ENCODE measurements at places on chromosomes 3 and 15.

- no peak for DNase-seq
Measured at GRCh38 chr3:147816752-147817151, 407.6 kb downstream of the ZIC1 start.

DNA sequence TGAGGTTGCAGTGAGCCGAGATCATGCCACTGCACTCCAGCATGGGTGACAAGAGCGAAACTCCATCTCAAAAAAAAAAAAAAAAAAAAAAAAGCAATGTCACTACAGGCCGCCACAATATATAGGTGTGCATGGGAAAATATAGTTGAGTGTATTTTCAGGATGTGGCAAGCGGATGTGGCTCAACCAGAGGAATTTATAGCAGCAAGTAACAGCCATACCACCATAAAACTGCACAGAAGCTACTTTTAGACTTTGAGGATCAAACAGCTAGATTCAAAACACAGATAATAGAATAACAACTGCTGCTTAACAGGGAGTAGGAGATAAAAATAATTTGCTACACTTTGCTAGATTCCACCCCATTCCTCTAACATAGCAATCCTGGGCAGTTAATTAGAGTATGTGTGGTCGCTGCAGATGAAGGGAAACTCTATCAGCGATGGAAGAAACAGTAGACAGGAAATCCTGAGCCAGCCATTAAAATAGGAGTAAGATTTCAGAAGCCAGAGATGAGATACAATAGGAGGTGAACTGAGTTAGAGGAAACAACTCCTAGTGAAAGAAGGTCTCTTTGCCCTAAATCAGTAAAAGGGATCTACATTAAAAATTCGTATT lies 318.7 kb upstream of the STT3B start:
- DNase-seq: no peak

GRCh38 chr3:99167071-99167470 lies 265.6 kb upstream of the DCBLD2 start:
- no peak for DNase-seq

DNA sequence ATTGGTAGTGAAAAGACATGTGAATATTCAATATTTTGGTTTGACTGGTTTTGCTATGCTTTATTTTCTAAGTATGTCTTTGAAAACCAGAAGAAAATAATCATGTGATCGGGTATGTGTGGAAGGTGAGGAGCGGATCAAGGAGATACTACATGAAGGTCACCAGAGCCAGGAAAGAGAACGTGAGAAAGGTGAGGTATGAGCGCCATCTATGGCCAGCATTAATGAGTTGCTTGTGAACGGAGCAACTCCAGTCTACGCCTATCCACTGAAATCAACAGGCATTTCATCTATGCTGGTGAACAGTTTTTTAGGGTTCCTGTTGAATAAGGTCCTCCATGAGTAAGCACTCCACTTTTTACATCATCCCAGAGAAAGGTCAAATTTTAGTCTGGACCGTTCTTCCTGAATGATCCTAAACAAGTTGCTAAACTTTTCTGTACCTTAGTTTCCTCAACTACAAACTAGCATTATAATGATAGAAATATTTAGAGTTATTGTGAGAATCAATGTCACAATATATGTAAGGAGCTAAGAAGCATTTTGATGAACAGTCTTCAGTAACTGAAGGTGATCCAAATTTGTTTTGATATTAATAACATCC lies 1435.2 kb upstream of the CADM2 start:
- no peak for DNase-seq

DNA sequence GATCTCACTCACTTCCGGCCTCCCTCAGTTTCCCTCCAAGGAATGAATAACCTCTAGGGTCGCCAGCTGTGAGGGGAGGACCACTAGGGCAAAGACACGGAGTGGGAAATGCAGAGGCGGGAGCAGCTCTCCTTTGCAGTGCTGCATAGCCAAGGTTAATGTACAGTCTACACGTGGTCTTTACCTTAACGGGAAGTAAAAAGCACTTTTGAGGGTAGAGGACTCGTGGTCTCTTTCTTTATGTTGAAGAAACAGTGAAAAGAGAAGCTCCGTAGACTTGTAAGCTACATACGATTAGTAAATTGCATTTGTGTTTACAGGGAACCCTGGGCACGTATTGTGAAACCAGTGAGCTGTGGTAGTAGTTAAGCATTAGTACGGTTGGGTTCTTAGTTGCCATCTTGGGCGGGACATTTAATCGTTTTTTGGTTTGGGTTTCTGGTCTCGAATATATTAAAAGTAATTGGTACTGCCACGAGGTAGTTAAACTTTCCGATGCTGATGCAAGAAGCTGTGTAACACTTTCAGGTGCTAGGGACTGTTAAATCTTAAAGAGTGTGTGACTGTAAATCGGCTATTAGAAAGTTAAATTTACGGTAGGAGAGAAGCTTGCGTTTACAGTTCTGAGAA lies 828 bp downstream of the U2SURP start:
- DNase-seq: peak; percentile 28

Data from stimulated activated CD4-positive, alpha-beta T cell treated with anti-CD3 and anti-CD28 coated beads, Interleukin-12 subunit alpha, Interleukin-12 subunit beta, amount 100 ng/mL, for 48 hours (primary cell).